GM18507 (cell line): ENCODE measurements at places on chromosomes 3 and 15.

- DNase-seq: no peak
Measured at GRCh38 chr15:43920815-43921214, 94.0 kb downstream of the WDR76 start.

DNA sequence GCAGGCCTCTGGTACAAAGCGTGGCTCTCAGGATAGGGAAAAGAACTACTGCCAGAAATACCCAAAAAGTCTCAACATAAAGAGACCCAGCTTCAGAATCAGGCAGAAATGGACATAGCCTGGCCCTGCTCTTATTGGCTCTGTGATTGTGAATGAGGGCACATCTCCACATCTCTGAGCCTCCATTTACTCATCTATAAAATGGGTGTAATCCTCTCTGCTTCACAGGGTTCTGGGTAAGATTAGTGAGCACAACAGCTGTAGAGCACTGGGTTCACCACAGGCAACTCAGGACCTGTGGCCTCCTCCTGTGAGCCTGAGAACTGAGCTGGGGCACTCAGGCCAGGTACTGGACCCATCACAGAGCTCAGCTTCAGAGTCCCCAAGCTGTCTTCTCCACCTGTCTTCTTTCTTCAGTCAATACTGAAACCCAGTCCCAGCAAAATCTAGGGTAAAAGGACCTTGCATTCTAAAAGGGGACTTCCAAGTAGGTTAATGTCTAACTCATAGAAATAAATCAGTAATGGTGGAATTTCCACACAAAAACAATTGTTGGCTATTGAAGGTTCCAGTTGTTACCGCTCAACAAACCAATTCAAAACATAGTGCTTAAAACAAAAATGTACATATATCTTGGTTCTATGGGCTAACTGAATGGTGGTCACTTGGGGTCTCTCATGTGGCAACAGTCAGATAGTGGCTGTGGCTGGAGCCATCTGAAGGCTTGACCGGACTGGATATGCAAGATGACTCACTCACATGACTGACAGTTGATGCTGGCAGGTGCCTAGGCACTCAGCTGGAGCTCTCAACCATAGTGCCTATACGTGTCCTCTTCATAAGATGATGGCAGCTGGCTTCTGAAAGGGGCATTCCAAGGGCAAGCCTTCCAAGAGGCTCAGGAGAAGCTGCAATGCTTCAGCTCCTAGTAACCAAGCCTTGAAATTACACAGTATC, 47.3 kb downstream of the TRIM42 start:
- DNase-seq: no peak

GRCh38 chr3:102715030-102715697, 280.3 kb downstream of the ZPLD1 start:
- peak; percentile 11 for DNase-seq

- no peak for DNase-seq
Measured at GRCh38 chr15:85760049-85760448, 34.7 kb downstream of the KLHL25 start.

GRCh38 chr3:183247011-183247589, 6.0 kb upstream of the B3GNT5 start:
- no peak for DNase-seq
